ENCODE measurements at places on chromosomes 4 and X. TPM values are rescaled to one million over a fixed set of nuclear protein-coding genes. Genes with fewer than 3 reads are reported as not detected.

The SAP30 gene
- total RNA-seq, result 11.0 TPM

The RHOXF2 gene
- not detected for total RNA-seq

The TMSB15A gene
- not detected for total RNA-seq

The EPHA5 gene
- total RNA-seq, result 0.20 TPM

The CHST7 gene
- 9.6 TPM for total RNA-seq

The MTTP gene
- 5.9 TPM for total RNA-seq

The NDP gene
- total RNA-seq, result 0.73 TPM

The TRIM75 gene
- total RNA-seq, result not detected

The CCNB3 gene
- 0.42 TPM for total RNA-seq

The DCLK2 gene
- 23.4 TPM for total RNA-seq

The SPATA4 gene
- 0.36 TPM for total RNA-seq

DNA sequence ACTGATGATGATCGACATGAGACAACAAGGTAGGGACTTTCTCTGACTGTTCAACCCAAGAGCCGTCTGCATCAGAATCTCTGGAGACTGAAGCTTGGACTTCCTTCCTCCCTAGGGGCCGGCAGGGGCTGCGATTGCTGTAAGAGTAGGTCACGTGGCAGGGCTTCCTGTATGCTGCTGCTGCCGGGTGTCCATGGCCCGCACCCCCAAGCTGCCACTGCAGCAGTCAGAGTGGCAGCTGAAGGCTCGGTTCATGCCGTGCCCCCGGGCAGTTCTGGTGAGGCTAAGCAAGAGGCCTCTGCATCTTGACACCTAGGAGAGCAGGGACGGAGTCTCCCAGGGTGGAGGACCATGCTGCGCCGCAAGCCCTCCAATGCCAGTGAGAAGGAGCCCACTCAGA is at the start of gene SASH3:
Gene SASH3, plus strand, starts transcription at position 203 of the 400 bp plus-strand sequence. Its CDS starts 149 bp downstream, at position 352.
- peak; percentile 26 for DNase-seq

DNA sequence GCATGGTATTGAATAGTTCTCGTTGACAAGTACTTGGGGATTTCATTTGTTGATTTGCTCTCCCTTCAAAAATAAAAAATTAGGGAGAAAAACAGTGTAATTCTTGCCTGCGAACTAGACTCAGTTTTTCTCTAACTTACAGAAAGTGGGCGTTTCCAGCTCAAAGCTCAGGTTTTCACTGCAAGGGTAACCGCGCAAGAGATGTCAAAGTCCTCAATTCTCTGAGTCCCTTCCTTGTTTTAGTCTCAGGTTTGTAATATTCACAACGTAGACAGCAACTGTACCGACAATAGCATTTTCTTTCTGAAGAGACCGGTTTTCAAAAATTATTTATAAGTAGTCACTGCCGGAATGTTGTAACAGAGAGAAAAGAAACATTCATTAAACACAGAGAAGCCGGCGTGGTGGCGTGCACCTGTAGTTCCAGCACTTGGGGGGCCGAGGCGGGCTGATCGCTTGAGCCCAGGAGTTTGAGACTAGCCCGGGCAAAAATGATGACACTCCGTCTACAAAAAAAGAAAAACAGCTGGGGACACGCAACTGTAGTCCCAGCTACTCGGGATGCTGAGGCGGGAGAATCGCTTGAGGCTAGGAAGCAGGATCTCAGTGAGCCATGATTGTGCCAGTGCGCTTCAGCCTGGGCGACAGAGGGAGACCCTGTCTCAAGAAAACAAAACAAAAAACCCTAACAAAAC is 774 bp downstream of the ZCCHC4 start:
- DNase-seq, result no peak

DNA sequence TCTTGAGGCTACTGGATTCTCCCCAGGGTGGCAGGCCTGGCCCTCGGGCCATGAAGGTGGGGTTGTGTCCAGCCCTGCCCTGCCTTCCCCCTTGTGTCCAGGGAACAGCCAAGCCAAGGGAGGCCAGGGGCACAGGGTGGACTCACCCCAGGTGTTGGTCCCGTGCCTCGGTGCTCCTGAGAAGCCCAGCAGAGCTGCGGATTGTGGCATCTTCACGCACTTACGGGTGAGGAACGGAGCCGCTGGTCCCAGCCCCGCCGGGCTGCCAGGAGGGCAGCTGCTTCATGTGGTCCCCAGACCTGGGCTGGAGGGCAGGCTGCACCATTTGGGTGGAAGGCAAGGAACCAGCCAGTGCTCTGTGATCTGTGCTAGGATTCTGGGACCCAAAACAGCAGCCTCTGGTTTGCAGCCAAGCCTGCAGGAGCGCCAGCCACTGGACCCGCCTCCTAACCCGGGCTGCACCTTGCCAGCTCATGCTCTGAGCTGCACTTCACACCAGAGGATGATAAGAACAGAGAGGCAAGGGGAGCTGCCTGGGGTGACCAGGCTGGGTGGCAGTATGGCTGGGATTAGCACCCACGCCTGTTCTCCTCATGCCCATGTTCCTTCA is 36.1 kb upstream of the HMX1 start:
- no peak for DNase-seq

DNA sequence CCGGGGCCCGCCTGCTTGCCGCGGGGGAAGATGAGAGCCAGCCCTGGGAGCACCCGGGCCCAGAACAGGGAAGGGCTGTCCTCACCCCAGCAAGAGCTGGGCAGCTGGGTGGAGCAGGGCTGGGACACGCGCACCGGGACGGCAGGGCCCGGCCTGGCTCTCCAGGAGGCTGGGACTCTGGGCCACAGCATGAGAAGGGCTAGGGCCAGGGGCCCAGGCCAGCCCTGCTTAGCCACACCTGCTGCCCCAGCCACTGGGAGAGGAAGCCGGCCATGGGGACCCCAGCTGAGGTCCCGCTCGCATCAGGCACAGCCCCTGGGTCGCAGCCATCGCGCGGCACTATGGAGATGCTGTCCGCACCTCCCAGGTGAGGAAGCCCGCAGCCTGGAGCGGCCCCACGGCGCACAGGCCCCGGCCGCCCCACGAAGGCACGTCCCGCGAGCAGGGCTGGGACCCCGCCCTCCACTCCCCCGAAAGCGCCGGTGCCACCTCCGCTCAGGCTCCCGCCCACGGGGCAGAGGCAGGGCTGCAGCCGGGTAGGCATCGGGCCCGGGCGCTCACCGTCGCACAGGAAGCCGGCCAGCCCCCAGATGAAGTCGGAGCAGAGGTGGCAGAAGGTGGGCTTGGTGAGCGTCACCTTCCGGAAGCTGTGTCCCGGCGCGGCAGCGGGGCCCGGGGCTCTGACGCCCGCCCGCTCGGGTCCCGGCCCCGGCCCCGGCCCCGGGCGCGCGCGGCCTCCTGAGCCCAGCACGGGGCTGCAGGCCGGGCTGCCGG is 531 bp downstream of the DGKQ start:
- DNase-seq, result peak; percentile 51

- DNase-seq, result no peak
Observed at GRCh38 chr4:145436796-145437195, 44.9 kb upstream of the SMAD1 start.

- no peak for DNase-seq
Observed at GRCh38 chr4:38870098-38870808, 2.6 kb downstream of the FAM114A1 start.

DNA sequence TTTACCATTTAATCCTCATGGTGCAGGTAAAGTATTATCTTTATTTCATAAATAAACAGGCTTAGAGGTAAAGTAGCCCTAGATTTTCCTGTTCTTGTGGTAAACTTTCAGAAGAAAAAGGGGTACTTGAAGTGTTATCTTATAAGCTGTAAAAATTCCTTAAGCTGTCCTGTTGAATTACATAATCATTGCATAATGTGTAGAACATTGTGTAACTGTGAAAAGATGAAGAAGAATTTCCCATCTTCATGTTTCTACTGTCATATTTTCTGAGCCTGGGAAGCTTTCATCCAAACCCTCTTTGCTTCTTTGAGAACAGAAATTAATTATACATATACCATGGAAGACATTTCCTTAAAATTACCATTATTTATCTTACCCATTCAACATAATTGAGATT is 90.5 kb downstream of the ELOVL6 start:
- no peak for DNase-seq

DNA sequence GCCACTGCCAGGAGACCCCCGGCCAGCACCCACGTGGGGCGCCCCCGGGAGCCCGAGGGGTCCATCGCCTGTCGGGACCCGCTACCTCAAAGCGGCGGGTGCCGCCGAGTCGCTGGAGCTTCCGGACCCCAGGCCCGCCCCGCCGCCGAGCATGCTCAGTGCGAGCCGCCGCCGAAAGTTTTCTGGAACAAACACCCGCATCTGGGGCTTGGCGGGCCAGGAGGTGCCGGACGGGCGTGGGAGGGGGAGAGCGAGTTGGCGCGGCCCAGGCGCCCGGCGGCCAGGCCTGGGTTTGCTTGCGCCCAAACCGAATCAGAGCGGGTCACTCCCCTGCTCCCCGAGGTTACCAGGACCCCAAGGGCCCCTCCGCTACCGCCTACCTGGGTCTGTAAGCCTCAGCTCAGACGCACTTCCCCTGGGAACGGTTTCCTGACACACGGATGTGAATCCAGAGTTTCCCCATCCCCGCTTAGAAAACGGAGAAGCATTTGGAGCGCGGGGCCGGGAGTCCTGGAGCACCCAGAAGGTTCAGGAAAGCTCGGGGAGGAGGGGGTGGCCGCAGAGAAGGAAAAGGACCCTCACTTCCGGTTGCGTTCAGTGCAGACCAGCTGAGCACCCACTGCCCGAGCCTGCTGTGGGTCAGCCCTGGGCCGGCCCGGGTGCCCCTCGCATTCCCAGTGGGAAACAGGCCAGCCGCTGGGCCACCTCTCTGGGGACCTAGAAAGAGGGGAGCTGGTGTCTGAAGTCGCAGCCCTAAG is at the start of gene EVC2:
Gene EVC2, minus strand, starts transcription at position 111 of the 758 bp plus-strand sequence. Its CDS starts 46 bp downstream, at position 65.
- peak; percentile 72 for DNase-seq

- no peak for DNase-seq
Observed at GRCh38 chrX:79290596-79290995, 76.5 kb downstream of the ITM2A start.

DNA sequence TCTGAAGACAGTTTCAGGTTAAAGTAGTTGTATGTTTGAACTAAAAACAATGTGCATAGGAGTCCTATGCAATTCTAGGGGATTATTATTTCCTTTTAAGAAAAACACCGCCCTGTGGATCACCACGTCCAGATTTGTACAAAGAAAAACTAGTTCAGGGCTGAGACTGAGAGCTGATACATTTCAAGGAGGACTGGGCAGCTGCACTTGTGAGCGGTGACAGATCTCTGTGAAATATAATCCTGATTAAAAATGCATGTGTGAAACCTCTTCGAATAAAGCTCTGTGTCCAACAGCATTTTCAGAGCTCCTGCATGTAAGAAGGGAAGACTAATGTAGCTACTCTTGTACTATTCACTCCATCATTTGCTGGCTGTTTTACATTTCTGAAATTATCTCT is 365.8 kb upstream of the PITX2 start:
- DNase-seq, result no peak

- no peak for DNase-seq
Observed at GRCh38 chr4:92529510-92529909, 225.7 kb downstream of the GRID2 start.

DNA sequence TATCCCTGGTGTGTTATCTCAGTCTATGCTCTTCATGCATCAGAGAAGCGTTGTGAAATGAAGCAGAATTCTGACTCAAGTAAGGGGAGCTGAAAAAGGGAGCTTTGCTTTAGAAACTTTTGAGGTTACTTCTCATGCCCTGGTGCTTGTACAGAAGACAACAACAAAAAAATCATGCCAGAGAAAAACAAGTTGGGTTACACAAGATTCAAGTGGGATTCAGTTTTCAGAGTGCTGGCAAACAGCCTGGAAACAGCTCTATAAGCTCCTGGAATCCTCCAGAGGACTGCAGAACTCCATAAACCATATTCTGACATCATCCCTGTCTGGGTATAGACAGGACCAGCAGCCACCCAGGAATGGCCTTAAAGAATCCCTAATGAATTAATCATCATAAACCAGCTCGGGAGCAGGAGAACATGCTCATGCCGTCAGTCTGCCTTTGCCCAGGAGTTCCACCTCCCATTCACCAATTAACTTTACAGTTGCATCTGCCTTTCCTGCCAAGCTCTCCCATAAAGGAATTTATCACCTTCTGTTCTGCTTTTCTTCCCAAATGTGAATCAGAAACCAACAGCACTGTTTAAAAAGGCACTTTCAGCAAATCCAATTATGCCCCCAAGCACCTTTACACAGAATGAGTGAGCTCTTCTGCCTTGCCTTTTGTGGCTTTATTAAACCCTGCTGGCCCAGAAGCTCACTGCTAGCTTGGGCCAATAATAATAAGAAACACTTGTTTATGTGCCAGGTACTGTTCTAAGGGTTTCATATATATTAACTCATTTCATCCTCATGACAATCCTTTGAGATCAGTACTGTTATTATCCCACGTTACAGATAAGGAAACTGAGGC is 54.5 kb upstream of the FBXW7 start:
- DNase-seq, result no peak

DNA sequence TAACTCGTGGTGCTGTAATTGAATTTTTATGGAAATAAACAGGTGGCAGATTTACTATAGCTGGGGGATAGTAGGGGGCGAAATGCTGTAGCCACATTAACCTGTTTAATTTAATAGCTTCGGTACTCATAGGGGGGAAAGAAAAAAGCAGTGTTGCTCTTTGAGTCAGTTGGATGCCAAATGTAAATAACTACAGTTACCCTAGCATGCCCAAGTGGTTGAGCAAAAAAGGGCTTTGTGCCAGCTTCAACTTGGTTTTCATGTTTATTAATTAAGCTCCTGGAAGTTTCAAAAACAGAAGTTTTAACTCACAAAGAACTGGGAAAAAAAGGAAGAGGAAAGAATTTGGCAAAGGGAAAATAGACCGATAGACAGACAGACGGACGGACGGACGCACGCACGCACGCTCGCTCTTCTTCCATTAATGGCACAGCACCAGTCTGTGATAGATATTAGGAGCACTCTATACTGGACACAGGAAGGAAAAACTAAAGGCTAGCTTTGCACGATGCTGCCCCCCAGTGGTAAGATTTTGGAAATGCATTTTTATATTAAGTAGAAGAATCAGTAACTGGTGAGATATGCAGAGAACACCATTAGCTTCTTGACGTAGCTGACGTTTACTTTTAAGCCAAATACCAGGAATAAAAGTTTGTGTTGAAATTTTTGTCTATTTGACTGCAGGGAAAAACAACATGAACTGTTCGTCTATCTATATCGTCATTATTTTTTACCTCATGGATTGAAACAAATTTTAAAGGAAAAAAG is 151.8 kb downstream of the SLC7A11 start:
- DNase-seq, result peak; percentile 61

DNA sequence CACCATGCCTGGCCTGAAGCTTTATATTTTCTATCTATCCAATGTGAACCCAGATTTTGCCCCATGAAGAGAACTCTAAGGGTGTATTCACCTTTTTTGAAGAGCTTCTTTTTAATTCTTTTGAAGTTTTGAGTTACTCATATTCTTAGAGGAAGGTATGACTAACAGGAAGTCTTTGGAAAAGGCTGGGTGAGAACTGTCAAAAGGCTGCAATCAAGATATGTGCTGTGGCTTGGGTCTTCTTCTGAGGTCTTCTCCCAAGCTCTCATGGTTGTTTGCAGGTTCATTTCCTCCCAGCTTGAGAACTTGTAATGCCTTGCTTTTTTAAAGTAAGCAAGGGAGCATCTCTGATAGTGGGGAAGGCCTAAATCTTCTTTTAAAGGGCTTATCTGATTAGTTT is 3.1 kb upstream of the C4orf17 start:
- DNase-seq, result no peak

GRCh38 chrX:71616672-71617529 is 1.4 kb downstream of the CXCR3 start:
- no peak for DNase-seq

All from heart right ventricle (tissue), 16 donors.